Choroid plexus epithelial cell (primary cell): ENCODE measurements at places on chromosomes 4 and X.

DNA sequence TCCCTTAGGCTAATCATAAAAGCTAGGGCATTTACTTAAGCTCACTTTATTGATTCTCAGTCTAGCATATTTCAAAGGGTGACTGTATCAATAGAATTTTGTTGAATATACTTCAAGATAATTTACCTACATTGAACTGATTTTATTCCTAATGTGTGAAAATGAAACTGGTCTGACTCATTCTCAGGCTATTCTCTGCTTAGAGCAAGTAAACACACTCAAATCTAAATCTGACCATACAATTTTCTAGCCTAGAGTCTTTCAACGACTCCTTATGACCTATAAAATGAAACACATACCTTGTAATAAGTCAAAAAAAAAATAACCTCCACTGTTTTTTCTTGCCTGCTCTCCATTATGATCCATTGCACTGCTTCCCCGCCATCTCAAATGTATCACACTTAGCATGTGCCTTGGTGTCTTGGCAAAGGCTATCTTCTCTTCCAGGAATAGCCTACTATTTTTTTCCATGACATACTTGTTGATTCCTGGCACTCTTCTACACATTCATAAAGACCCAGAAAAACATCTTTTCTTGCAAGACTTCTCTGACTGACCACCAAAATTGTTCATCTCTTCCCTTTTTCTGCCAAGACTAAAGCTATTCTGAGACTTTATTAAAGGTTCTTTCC lies 965.1 kb upstream of the HS3ST1 start:
- DNase-seq, result peak; percentile 3

- DNase-seq, result no peak
Measured at GRCh38 chrX:109813236-109813635, 80.2 kb upstream of the ACSL4 start.

DNA sequence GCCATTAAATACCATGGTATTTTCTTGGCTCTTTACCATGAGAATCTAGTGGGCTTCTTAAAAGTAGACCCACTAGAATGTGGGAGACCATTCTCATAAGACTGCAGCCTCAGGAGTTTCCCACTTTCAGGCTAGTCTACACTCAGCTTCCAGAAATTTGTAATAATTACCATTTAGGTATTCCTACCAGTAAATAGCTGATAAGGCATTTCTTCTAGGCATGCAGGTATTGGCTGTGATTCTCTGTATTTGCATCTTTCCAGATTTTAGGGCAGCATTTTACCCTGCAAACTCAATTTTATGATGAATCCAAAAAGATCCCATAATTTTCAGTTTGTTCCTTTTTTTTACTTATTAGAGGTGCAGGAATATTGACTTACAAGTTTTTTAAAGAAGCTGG lies 496.6 kb downstream of the TRAM1L1 start:
- no peak for DNase-seq

- DNase-seq, result no peak
Measured at GRCh38 chrX:19565605-19566004, 50.3 kb upstream of the MAP3K15 start.

DNA sequence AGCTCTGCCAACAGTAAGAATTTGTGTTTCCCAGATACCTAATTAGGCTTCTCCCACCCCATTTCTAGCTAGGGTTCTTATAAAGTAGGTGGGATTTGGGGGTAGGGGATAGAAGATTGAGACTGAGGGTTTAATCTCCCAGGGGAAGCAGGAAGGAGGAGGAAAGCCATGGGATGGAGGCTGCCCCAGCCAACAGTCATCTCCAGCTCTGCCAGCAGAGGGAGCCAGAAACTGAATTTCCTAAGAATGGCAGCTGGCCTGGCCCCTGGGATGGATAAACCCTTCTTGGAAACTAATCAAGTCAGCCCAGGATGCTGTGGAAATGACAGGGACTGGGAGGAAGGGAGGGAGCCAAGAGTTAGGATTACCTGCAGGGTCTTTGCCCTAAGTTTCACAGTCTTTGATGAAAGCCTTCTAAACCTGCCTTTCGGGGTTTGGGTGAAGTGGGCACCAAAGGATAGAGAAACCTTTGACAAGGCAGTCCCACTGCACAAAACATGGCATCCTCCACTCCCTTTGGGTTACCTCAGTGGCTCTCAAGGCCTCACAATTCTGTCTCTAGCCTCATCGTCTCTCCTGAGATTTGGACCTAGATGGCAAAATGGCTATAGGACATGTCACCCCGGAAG lies 6.7 kb upstream of the ERCC6L start:
- DNase-seq, result peak; percentile 69

GRCh38 chr4:122865425-122865824 lies 38.8 kb downstream of the FGF2 start:
- DNase-seq, result peak; percentile 34

DNA sequence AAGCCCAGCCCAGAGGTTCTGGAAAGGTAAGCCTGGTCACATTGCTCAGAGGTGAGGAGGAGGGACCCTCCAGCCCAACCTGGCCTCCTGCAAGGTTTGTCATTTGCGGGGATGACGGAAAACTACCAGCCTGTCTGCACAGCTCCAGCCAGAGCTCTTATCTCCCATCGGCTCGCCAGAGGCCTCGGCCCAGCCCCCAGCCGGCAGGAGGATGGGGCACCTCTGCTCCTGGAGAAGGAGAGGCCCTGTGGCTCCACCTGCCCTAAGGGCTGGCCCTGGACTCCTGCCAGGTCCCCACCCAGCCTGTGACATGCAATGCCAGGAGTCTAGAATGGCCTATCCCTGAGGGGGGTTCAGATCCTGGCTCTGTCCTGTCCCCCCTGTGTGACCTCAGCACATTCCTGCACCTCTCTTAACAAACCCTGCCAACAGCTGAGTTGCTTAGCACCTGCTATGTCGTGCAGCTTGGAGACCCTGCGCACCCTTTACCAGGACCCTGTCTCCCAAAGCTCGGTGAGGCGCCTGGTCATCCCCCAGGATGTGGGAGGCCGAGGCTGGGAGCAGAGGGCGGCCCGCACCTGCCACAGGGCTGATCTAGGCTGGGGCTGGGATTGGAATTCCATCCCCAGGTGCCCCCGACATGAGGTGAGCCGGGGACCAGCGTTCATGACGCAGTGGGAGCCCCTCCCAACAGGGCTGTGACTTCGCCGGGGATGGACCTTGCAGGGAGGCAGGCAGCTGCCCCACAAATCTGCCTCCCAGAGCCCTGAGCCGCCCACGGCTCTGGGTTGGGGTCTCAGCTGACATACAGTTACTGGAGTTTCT lies 14.4 kb downstream of the ADRA2C start:
- no peak for DNase-seq

DNA sequence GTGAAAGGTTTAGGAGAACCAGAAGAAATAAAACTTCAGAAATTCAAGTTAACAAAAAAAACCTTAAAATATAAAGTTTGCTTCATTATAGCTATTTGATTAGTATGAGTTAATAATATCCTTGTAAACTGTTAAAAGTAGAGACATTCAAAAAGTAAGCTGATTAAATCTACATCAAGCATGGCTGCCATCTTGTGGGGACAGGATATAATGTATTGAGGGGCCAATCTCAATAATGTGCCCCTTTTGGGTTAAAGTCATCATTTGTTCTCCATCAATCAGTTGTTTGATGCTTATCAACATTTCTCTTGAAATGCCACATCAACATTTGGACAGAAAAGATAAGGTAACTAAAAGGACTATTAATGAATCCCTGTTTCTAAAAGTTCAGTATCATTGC lies 4.6 kb upstream of the GRID2 start:
- DNase-seq, result peak; percentile 42

GRCh38 chr4:173288698-173289352 lies 45.3 kb downstream of the HMGB2 start:
- DNase-seq, result no peak

GRCh38 chr4:113958766-113959538 lies 20.5 kb downstream of the ARSJ start:
- peak; percentile 96 for DNase-seq

DNA sequence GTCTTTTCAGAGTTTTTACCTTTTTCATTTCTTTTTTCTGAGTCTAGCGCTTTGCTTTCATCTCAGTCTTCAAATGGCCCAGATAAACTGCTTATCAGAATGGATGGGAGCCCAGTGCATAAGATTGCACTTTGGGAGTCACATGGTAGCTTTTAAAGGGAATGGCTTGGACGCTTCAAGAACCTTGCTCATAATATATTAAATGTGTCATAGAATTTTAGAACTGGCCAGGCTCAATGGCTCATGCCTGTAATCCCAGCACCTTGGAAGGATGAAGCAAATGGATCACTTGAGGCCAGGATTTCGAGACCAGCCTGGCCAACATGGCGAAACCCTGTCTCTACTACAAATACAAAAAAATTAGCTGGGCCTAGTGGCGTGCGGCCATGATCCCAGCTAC lies 68.4 kb downstream of the HMGB2 start:
- no peak for DNase-seq

DNA sequence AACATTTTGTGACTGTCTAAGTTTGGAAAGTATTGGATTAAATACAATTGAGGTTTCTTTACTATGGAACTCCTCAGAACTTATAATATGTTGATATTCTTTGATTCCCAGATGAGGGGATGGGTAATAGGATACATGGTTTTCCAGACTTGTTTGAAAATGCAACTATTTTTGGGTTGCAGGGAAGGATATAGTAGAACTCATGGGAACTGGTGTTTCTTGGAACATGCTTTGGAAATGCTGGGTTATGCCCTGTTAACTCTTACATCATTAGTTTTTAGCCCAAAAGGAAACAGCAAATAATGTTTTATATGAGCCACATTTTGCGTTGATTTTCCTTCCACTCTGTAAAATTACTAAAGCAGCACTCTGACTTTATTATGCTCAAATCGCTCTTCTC lies 41.9 kb downstream of the HPF1 start:
- no peak for DNase-seq

- no peak for DNase-seq
Measured at GRCh38 chr4:28774344-28774743, 1913.7 kb downstream of the STIM2 start.

DNA sequence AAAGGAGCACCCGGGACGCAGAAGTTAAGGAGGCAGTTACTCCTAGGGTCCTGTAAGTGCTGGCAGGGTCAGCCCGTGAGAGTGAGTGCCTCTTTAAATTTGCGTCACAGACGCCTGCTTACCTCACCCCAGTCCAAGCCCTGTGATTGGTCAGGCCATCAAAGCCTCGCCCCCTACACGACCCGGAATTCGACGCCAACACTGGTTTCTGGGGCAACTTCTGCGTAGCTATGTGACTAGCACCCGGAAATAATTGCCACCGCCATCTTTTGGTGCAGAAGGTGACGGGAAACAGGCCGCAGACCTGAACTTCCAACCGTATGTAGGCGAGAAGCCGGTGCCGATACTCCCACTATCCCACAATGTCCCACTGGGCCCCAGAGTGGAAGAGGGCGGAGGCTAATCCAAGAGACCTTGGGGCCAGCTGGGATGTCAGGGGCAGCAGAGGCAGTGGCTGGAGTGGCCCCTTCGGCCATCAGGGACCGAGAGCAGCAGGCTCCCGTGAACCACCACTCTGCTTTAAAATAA lies at the start of gene DDX53:
Gene DDX53 (plus strand): TSS at position 265 of the 528 bp plus-strand sequence. CDS start 98 bp downstream, at position 363.
- DNase-seq, result no peak

DNA sequence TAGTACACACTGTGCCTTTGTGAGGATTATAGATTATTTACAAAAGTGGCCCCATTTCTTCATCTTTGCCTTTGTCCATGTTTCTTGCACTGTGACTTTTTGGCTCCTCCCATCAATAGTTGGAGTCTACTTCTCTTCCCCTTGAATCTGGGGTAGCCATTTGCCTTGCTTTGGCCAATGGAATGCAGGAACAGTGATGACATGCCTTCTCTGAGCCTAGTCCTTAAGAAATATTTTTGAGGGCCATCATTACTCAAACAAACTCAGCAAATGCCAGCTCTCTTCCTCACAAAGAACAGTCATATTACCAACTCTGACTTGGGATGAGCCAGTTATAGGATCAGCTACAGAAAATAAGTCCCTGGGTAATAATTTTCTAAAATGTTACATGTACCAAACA lies 189.6 kb downstream of the FRMPD4 start:
- DNase-seq, result no peak

- DNase-seq, result no peak
Measured at GRCh38 chr4:53616219-53616618, 24.9 kb upstream of the LNX1 start.

- no peak for DNase-seq
Measured at GRCh38 chr4:150547154-150547838, 34.7 kb upstream of the MAB21L2 start.

GRCh38 chr4:6272863-6273660 lies 3.4 kb downstream of the WFS1 start:
- DNase-seq, result peak; percentile 89

GRCh38 chrX:12304261-12304660 lies 166.0 kb downstream of the FRMPD4 start:
- DNase-seq, result no peak

GRCh38 chrX:13536551-13536950 lies 32.9 kb upstream of the EGFL6 start:
- DNase-seq, result no peak

DNA sequence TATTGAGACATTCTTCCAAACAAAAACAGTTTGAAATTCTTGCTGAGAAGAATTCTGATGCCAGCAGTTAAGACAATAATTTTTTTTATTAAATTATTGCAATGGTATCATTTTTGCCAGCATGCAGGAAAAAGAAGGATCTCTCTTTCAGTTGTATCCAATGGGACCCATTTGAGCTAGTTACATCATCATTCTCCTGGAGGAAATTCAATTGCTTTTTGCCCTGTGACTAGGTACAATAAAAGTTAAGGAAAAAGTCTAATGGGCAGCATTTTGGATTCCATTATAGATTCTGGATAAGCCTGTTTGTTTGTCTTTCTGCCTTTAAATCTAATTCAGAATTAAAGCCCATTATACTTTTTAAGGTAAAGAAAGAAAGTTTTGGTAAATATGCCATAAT lies 10.5 kb upstream of the FRYL start:
- no peak for DNase-seq

- DNase-seq, result no peak
Measured at GRCh38 chr4:2592572-2592971, 56.1 kb downstream of the FAM193A start.
